Thoracic aorta (tissue), 2 donors: ENCODE measurements at places on chromosomes 5 and 9.

DNA sequence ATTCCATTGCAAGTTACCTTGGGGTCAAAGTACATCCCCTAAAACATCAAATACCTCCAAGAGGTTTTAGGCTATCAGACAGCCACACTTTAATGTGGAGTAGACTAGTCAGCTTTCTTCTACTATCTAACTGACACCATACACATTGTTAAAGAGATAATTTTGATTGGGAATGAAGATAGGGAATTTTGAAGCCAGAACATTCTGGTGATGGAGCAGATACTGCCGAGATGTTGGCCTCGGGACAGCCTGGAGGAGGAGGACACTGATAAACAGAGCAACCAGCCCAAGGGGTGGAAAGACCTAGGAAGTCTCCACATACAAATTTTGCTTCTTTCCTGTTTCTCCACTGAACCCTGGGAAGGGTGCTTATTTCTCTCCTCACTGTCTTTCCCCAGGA is 14.9 kb downstream of the TJP2 start:
- DNase-seq = no peak

GRCh38 chr9:93558503-93558902 is 17.9 kb upstream of the PHF2 start:
- DNase-seq = no peak

DNA sequence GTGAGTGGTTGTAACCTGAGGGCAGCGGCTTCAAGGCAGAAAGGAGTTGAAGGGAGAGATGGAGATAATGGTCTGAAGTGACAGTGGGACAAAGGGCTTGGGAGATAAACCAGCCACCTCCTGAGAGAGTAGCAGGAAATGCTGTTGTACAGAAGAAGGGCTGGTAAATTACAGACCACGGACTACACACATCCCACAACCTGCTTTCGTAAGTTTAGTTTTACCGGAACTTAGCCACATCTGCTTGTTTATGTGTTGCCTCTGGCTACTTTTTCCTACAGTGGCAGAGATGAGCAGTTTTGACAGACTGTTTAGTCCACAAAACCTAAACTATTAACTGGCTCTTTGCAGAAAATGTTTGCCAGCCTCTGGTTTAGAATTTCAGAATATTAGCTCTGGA is 269.5 kb downstream of the ARHGEF28 start:
- no peak for DNase-seq

- no peak for DNase-seq
Observed at GRCh38 chr5:151970885-151971284, 46.2 kb upstream of the GLRA1 start.

DNA sequence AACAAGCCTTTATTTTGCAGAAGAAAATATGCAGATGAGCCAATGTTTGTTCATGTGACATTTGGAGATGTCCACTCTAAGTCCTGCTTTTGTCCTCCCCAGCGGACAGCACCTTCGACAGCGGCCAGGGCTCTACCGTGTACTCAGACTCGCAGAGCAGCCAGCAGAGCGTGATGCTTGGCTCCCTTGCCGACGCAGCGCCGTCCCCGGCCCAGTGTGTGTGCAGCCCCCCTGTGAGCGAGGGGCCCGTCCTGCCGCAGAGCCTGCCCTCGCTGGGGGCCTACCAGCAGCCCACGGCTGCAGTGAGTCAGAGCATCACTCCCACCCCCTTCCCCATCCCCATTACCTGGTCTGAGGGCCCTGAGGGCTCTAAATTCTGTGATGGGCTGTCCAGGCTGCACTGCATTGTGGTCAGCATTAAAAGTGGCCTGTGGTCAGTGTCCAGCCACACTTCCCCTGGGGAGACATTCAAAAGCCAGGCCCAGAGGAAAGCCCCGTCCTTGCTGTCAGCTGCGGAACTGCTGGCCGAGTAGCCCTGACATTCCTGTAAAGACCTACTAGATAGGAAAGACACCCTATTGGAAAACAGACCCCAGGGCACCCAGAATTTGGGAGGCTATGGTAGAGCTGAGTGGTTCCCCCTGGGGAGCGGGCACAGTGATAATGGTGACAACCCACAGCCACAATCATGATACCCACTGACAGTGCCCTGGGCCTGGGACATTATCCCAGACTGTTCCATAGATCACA is 69.0 kb downstream of the WNK2 start:
- no peak for DNase-seq

GRCh38 chr5:139130214-139130613 is 68.0 kb downstream of the SIL1 start:
- DNase-seq = no peak

DNA sequence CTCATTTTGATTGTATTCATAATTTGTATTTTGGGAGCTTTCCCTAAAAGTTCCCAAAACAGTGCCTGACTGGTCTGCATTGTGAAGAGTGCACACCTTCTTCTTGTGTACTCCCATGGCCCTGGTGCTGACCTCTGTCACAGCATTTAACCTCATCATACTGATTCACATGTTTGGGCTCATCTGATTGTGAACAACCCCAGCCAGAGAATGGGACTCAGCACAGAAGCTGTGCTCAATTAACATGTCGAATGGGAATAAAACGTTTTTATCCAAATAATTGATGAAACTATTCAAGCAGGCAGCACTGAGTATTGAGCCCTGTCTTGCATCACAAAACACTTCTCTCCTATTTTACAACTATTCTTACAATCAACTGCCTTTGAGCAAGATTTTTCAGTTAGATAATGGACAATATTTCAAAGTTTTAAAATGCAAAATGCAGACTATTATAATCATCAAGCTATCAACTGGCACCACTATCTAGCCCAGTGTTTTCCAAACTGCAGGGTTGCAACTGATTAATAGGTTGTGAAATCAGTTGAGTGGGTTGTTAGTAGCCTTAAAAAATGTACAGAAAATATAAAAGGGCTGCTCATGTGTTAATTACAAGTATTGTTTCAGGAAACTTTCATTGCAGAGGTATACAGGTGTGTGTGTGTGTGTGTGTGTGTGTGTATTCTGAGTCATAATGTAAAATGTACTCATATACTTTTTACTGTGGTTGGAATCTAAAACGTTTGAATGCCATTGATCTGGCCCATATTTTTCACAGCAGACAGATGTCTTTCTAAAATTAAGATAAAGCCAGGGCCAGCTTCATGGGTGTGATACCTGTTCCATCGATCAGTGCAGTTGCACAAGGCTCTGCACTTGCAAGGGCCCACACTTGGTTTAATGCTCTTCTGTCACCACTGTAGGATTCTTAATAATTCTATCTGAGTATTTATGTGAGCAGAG is 190.5 kb downstream of the PIK3R1 start:
- DNase-seq = no peak

- DNase-seq = no peak
Observed at GRCh38 chr5:125483609-125484008, 737.2 kb upstream of the ZNF608 start.

GRCh38 chr5:180105827-180106312 is 34.3 kb upstream of the RNF130 start:
- DNase-seq = no peak

DNA sequence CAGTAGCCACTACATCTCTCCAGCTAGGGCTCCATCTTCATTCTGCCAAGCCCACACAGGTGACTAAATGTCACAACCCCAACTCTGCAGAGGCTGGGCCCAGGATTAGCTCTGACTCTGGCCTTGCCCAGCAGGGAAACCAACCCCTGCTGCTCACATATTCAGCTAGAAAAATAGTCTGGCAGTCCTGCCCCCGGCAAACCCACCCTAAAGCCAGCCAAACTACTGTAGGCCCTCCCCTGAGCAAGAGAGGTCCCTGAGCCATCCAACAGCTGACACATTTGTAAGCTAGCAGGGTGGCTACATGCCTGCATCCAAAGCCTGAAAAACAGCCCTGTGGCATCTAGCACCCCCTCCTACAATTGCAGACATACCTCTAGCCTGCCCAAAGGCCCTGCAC is 11.3 kb upstream of the HAVCR2 start:
- DNase-seq = no peak

DNA sequence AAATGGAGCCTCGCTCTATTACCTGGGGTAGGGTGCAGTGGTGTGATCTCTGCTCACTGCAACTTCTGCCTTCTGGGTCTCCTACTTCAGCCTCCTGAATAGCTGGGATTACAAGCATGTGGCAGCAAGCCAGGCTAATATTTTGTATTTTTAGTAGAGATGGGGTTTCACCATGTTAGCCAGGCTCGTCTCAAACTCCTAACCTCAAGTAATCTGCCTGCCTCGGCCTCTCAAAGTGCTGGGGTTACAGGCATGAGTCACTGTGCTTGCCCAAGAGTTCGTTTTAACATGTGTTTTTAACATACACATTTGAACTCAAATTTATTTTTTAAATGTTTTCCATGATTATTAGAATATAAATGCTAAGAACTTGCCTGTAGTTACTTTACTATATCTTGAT is 34.2 kb downstream of the MARCHF6 start:
- DNase-seq = no peak

GRCh38 chr5:15734058-15734457 is 234.1 kb downstream of the FBXL7 start:
- DNase-seq = no peak

DNA sequence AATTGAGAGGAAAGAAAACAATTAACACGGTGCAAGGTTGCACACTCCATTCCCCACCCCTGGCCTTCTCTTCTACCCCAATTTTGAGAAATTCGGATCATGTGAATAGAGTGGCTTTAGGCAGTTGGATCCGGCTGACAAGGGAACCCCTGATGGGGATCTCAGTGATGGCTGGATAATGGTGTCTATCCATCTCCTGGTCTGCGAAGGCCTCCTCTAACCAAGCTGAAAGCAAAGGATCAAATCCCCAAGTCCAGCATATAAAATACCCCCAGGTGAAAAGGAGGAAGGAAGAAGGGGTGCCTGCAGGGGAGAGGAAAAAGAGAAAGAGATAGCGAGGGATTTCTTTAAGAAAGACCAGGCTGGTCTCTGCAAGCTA is 16.0 kb downstream of the NR2F1 start:
- DNase-seq = no peak

DNA sequence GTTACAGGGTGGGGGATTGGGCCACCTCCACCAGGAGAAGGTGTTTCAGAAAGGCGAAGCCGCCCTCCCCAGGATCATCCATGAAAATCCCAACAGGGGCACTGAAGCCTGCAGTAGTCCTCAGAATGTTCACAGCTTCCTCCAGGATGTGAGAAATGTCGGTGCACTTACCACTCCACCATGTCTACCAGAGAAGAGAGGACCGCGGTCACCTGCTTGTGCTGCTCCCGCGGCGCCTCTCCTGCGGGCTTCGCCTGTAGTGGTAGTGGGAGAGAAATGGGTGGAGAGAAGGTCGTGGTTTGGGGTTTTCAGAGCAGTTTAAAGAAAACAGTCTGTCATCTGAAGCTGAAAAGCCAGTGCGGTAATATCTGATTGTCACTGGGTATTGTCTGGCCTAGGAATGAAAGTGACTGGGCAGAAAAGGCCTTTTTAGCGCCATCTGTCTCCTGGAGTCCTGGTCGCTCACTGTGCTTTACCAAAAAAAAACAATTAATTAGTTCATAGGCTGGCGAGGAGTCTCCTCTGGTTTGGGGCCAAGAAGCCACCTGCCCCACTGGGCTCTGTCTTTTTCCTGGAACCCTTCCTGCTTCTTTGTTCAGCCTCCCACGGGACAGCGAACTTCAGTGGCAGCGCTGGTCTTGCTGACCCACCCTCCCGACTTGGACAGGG is 23.0 kb upstream of the PPP1R26 start:
- no peak for DNase-seq

- DNase-seq = no peak
Observed at GRCh38 chr5:134140530-134141201, 26.2 kb downstream of the TCF7 start.
